ENCODE measurements at places on chromosomes 2 and 18.

DNA sequence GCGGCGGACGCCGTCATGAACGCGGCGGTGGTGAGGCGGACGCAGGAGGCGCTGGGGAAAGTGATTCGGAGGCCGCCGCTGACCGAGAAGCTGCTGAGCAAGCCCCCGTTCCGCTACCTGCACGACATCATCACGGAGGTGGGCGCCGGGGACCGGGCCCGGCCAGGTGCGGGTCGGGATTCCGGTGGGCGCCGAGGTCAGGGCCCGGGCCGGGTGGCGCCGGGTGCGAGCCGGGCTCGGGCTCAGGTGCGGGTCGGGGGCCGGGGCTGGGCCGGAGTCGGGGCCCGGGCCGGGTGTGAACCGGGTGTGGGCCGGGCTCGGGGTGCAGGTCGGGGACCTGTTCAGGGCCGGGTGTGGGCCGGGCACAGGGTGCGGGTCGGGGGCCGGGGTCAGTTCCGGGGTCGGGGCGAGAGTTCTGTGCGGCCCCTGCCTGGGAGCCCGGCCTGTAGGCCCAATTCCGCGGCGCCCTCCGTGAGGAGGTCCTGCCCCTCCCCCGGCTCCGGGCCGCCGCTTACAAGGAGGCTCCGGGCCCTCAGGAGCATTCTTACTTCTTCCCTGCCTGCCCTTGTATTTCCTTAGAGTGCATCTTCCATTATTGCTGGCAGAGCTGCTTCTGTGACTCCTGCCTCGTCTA, 447 bp downstream of the TRAF3IP1 start:
- DNase-seq, result no peak

DNA sequence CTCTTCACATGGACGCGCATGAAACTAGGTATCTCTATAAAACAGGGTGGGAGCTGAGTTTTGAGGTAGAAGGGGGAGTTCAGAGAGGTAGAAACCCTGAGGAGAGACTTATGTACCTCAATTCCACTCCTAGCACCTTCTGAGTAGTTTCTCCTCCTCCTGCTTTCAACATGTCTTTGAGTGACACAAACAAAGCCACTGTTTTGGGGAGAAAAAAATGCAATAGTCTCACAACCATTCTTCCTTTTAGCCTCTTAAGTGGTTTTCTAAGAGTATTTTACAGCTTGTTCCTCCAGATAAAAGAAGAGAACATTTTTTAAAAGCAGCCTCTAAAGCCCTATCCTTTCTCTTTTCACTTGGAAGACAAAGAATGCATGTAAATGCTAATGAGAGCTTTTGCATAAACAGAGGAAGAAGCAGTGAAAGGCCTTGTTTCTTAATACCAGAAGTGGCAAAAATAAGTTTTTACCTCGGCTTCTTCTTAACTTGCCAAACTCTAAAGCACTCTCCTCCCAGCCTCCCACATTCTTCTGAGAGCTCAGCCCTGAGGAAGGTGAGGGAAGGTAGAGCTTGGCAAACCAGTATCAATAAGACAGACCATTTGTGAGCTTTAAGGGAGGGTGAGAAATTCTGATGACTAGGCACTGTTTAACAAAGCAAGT, 1304.4 kb upstream of the ACVR2A start:
- DNase-seq, result no peak

GRCh38 chr2:41830600-41830999, 217.2 kb upstream of the PKDCC start:
- no peak for DNase-seq

- DNase-seq, result no peak
Measured at GRCh38 chr2:176826356-176826755, 386.2 kb upstream of the HNRNPA3 start.

DNA sequence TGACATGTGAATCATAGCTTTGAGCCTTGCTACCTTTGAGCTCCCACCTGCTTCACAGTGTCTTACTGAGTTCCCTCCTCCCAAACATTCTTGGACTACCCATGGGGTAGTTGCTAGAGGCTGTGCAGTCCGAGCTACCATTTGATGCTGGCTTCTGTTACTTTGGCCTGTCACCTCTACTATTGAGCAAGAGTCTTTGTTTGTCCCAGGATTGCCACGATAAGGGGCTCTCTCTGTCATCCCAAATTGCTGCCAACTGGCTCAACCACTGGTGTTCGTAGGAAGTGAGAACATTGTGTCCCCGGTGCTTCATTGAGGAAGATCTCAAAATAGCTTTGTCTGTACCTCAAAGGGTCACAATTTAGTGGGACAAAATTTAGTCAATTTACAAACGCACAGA, 59.1 kb upstream of the PAX8 start:
- no peak for DNase-seq

GRCh38 chr2:19733951-19734425, 167.8 kb downstream of the TTC32 start:
- DNase-seq, result no peak

DNA sequence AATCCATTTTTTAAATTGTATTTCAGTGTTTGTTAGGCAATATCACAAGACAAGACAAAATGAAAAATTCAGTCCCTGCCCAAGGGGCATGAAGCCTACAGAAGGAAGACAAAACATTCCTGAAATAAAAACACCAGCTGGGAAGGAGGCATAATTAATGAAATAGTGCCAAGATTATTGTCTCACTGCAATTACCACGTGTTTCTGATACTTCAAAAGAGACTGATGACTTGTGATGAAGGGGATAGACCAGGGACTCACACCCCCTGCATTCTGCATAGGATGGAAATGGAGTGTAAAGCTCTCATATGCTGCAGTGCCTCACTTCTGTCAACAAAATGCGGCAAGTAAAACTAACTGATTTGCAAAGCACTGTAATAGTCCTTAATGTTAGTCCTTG, 178.1 kb downstream of the BARD1 start:
- no peak for DNase-seq
